ENCODE measurements at places on chromosomes 4 and X.

DNA sequence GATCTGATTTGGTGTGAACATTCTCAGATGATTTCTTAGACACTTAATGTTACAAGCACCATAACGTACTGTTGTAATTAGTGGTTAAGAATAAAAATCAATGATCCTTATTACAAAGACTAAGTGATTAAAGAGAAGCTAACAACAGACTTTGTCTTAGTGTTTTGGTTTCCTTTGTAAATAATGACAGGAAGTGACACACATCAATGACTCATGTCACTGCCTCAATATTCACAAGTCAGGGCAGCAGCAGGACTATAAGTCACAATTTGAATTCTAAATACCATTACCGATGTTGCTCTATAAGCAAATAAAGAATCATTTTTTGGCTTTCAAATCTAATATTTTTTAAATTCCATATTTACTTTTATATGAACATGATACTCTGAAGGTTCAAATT lies 115.8 kb upstream of the FAT4 start:
- DNase-seq = no peak

DNA sequence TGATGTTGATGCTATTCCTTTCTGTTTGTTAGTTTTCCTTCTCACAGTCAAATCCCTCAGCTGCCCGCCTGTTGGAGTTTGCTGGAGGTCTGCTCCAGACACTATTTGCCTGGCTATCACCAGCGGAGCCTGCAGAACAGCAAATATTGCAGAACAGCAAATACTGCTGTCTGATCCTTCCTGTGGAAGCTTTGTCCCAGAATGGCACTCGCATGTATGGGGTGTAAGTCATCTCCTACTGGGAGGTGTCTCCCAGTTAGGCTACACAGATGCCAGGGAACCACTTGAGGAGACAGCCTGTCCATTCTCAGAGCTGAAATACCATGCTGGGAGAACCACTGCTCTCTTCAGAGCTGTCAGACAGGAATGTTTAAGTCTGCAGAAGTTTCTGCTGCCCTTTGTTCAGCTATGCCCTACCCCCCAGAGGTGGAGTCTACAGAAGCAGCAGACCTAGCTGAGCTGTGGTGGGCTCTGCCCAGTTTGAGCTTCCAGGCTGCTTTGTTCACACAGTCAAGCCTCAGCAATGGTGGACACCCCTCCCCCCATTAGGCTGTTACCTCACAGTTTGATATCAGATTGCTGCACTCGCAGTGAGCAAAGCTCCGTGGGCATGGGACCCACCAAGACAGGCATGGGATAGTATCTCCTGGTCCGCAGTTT lies 74.9 kb downstream of the SPIN3 start:
- DNase-seq = no peak

DNA sequence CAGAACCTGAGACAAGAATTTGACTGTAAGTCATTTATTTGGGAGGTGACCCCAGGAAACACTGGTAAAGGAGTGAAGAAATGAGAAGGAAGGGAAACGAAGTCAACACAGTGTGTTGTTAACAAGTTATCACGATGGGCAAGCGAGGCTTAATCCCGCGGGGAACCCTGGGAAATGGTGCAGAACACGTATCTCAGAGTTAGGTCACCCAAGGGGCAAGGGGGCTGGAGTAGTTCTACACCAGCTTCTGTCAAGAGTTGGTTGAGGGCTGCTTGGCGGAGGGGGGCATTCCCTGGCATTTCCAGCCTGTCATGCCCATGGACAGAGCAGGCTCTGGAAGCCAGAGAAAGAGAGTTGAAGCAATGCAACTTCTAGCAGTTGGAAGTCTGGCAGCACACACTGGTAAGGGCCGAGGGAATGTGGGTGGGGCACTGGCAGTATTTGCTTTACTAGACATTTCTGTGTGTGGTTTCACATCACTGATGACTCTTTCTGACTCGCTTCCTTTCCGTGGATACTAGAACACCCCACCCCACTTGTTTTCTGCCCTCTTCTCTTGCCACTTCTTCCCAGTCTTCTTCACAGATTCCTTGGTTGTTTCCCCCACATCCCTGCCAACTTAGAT lies 52.2 kb upstream of the ADGRG2 start:
- DNase-seq = no peak

GRCh38 chr4:143700416-143701352 lies at the start of gene FREM3:
Gene FREM3 (minus strand): TSS chr4:143700675. CDS start chr4:143700675, 0 bp downstream.
- no peak for DNase-seq

GRCh38 chrX:18406531-18407266 lies 18.7 kb upstream of the CDKL5 start:
- no peak for DNase-seq

- DNase-seq = no peak
These were observed 191.2 kb downstream of the BANK1 start for GRCh38 chr4:101981756-101982155.

GRCh38 chrX:155435744-155436112 lies 22.7 kb downstream of the F8A3 start:
- DNase-seq = no peak

- no peak for DNase-seq
These were observed 374.2 kb upstream of the F9 start for GRCh38 chrX:139156356-139156755.

GRCh38 chrX:109270580-109271484 lies 211.1 kb downstream of the GUCY2F start:
- DNase-seq = no peak

DNA sequence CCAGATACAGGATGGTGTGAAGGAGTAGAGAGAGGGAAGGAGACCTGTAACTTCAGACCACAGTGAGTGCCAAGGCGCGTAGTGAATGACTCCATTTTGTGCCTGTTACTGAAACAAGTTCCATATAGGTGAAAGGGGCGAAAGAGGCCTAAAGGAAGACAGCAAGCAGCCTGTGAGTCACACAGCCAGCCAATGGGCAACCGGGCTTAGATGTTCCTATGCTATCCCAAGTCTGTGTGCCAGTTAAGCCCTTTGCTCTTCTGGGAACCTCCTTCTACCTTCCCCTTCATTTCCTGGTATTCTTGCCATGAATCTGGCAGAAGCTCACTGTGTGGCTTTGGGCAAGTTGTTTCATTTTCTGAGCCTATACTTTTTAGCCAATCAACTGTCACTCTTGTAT lies 161.8 kb upstream of the LDB2 start:
- no peak for DNase-seq

- DNase-seq = no peak
These were observed 45.2 kb downstream of the ADH5 start for GRCh38 chr4:99043346-99043745.

- DNase-seq = no peak
These were observed 180.8 kb upstream of the BCOR start for GRCh38 chrX:40278340-40279090.

- DNase-seq = no peak
These were observed 204.3 kb upstream of the TLL1 start for GRCh38 chr4:165668694-165669093.

DNA sequence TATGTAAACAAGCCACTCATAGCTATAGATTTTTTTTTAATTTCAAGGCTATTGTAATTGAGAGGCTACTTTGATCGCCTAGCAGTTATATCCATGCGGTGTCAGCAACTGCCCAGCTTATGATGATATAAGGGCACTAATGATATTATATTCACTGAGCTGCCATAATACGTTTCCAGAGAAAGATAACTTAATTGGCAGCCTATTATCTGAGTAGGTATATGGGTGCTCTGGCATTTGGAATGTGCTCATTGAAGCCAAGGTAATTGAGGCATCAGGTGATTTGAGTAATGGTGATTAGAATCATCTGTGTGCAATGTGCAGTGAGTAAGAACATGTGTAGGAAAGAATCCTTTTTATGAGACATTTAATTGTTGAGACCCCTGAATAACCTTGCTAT lies 490.0 kb downstream of the CENPC start:
- no peak for DNase-seq

- no peak for DNase-seq
These were observed 67.8 kb downstream of the ZNF674 start for GRCh38 chrX:46477435-46477834.

DNA sequence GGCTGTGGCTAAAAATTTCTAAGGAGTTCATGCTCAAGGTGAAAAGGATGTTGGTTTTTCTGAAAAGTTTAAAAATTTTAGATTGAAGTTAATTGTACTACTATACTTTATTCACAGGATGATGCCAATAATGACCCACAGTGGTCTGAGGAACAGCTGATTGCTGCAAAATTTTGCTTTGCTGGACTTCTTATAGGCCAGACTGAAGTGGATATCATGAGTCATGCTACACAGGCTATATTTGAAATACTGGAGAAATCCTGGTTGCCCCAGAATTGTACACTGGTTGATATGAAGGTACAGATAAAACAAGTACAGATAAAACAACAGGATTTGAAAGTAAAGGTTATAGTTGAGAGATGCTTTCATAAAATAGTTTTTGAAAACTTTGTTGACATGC lies 12.2 kb downstream of the PAICS start:
- DNase-seq = no peak

All from stimulated activated CD4-positive, alpha-beta T cell treated with anti-CD3 and anti-CD28 coated beads, Interleukin-12 subunit alpha, Interleukin-12 subunit beta, amount 100 ng/mL, for 24 hours (primary cell).